Skin of body (tissue), 3 donors: ENCODE measurements at places on chromosomes 6 and 20. TPM values are rescaled to one million over a fixed set of nuclear protein-coding genes. Genes with fewer than 3 reads are reported as not detected.

SAMD10 gene
- 1.6 TPM for total RNA-seq

GRCh38 chr6:47794577-47795135 lies 12.8 kb downstream of the OPN5 start:
- DNase-seq = no peak

C4B gene
- 4.2 TPM for total RNA-seq

SIRPD gene
- total RNA-seq = 0.39 TPM

DNA sequence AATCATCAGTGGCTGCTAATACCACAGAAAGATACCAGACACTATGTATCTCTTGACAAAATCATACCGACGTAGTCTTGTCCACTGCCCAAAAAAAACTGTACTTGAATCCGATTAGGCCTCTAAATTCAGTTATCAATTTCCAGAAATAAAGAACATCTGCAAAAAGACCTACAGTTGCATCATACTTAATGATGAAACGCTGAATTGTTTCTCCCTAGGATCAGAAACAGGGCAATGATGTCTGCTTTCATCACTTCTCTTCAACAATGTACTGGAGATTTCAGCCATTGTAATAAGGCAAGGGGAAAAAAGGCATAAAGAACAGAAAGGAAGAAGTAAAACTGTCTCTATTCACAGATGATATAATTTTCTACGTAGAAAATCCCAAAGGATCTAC lies 152.0 kb downstream of the TASP1 start:
- DNase-seq = no peak
